ENCODE measurements at places on chromosomes 3 and 15. TPM values are rescaled to one million over a fixed set of nuclear protein-coding genes. Genes with fewer than 3 reads are reported as not detected.

The PROK2 gene
- total RNA-seq = not detected

The THRB gene
- total RNA-seq = not detected

The PRR20G gene
- not detected for total RNA-seq

The BCL6 gene
- total RNA-seq = 101 TPM

The SMCO1 gene
- not detected for total RNA-seq

The ZDHHC19 gene
- not detected for total RNA-seq

The ATP10A gene
- total RNA-seq = 13.0 TPM

The UPK1B gene
- 0.21 TPM for total RNA-seq

The TUSC7 gene
- not detected for total RNA-seq

The STRA6 gene
- total RNA-seq = not detected

The SNX4 gene
- total RNA-seq = 27.8 TPM

The NANOGP8 gene
- total RNA-seq = not detected

The SHC4 gene
- total RNA-seq = 0.21 TPM

The ST3GAL6 gene
- not detected for total RNA-seq

The DUOX2 gene
- total RNA-seq = not detected

The MAGEL2 gene
- not detected for total RNA-seq

The PLA2G4E gene
- total RNA-seq = not detected

The PRSS50 gene
- total RNA-seq = not detected

The TMEM45A gene
- 0.22 TPM for total RNA-seq

The FBN1 gene
- total RNA-seq = 0.35 TPM

The NR1I2 gene
- total RNA-seq = 0.88 TPM

The EHHADH gene
- total RNA-seq = 2.9 TPM

The FSIP1 gene
- 0.27 TPM for total RNA-seq

The ACOX2 gene
- total RNA-seq = not detected

The HYAL3 gene
- total RNA-seq = 0.88 TPM

The CHP1 gene
- total RNA-seq = 39.8 TPM

The ITIH1 gene
- not detected for total RNA-seq

The SLC28A1 gene
- total RNA-seq = not detected

The NTRK3 gene
- total RNA-seq = 1.4 TPM

The DAZL gene
- total RNA-seq = not detected

The TBC1D23 gene
- total RNA-seq = 14.1 TPM

The ZCWPW2 gene
- total RNA-seq = 0.17 TPM

The RASGRF1 gene
- not detected for total RNA-seq

The DLL4 gene
- total RNA-seq = 0.14 TPM

The CPNE4 gene
- not detected for total RNA-seq

The CAPN3 gene
- total RNA-seq = 0.83 TPM

The GOLGA8J gene
- not detected for total RNA-seq

The SPATA12 gene
- total RNA-seq = not detected

The FGD5 gene
- not detected for total RNA-seq

The IL16 gene
- 38.8 TPM for total RNA-seq

The GOLGA8M gene
- total RNA-seq = 0.12 TPM

The RBMS3 gene
- total RNA-seq = 0.84 TPM

The GPR15 gene
- 0.25 TPM for total RNA-seq

The CHRNA3 gene
- total RNA-seq = not detected

The ATP8B4 gene
- total RNA-seq = 2.0 TPM

The TEX55 gene
- not detected for total RNA-seq

The ARL14 gene
- not detected for total RNA-seq

The TIMMDC1 gene
- 75.6 TPM for total RNA-seq

The SOX14 gene
- not detected for total RNA-seq

The KBTBD8 gene
- total RNA-seq = 6.8 TPM

The WDR93 gene
- total RNA-seq = not detected

The TJP1 gene
- total RNA-seq = not detected

The NR2E3 gene
- total RNA-seq = not detected

The SERPINI1 gene
- total RNA-seq = 0.76 TPM

Data from activated naive CD4-positive, alpha-beta T cell treated with anti-CD3 and anti-CD28 coated beads for 36 hours (primary cell).